ENCODE measurements at places on chromosomes 3 and 15.

GRCh38 chr3:196927571-196928453, 14.5 kb downstream of the NCBP2 start:
- DNase-seq: no peak

DNA sequence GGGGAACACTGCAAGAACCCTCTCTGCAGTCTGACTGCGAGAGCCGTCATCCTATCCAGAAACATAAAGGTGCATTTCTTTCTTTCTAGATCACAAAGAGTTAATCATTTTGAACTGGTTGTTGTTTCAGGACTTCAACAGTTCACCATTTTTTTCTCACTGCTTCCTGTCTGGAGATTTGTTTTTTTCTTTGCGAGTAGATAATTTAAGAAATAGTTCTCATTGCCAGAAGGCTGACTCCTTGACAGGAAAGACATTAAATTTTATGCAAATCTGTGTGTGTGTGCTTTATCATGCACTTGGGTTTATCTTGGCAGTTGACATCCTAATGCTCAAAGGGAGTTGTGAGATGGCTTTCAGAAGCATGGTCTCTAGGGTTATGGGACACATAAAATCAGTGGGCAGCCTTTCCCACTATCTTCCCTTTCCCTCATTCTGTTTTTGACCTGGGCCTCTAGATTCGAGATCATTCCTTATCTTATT, 123.5 kb upstream of the TBL1XR1 start:
- DNase-seq: no peak

- no peak for DNase-seq
Observed at GRCh38 chr3:31041161-31041978, 146.9 kb upstream of the GADL1 start.

DNA sequence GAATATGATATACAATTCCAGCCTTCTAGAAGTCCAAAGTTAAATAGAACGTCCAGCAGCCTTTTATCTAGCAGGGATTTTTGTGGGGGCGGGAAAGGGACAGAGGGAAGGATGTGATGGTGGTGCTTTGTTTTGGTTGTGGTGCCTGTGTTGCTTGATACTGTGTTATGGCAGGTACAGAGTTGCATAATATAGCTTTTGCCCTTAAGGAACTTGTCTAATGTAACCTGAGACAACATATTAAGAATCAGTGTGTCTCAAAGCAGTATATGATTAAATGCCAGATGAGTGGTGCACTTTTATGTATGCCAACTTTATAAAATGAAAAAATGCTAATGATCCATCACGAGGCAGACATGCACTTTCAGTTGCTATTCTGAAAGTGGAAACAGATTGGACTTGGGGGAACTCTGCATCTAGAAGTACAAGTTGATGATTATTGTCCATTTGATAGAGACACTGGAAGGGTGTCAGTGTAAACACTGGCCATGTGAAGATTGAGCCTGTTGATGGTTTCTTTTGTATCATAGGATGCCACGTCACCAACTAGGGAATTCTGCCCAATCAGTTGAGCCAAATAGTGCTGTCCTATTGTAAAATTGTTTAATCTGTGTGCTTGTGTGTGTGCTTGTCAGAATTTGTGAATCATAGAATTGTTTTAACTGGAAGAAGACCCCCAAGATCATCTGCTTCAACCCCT, 23.0 kb downstream of the NEO1 start:
- no peak for DNase-seq

- DNase-seq: no peak
Observed at GRCh38 chr3:50134367-50134766, 20.8 kb upstream of the SEMA3F start.

DNA sequence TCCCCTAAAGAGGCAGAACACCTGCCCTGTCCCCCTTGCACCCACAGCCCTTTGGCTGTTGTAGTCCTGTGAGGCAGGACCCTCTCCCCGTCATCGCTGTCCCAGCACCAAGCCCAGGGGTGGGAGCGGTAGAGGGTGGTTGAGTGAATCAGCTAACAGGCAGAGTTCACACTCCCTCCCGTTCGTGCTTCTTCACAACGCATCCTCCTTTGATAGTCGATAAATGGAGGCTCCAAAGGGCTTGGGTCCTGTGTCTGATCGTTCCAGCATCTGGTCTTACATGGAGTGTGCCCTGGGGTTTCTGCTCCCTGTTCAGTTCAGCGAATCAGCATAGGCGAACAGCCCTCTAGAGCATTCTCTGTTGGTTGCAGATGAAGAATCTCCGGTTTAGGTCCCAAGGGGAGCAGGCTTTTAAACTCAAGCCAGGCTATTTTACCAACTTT, 820 bp upstream of the HMCES start:
- DNase-seq: no peak

Measured in activated CD4-positive, alpha-beta T cell treated with anti-CD3 and anti-CD28 coated beads, Interleukin-2, amount 50 U/mL, for 24 hours (primary cell).